Osteoblast (primary cell): ENCODE measurements at places on chromosomes 6 and 20. TPM values are rescaled to one million over a fixed set of nuclear protein-coding genes. Genes with fewer than 3 reads are reported as not detected.
A peak's percentile ranks its signal among the peaks of the same experiment; 100 is the strongest.

DNA sequence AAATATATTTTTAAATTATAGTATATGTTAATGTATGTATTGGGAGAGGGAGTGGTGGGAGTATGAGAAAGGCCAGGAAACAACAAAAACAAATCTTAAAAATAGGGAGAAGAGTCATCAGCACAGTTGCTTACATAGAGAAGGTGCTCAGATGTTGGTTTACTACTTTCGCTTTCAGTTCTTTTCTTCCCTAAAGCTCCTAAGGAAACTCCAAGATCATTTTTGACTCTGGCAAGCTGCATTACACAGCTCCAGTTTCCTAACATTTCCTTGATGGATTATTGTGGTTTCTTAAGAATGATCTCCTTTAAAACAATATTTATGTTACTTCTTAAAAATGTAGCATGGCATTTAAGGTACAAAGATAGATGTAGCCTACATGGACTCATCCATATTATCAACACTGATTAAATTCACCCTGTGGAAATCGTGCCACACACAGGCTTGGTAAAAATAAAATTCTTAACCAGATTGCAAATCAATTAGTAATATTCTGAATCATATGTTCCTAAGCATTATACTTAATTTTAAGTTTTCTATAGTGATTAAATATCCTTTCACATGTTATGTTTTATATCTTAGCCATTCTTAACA, 118.0 kb upstream of the MAN1A1 start:
- no peak for DNase-seq
- H3K27ac ChIP-seq, result no peak overlapping the region
- peak overlapping the region; percentile 52 for H3K4me3 ChIP-seq
- H3K27me3 ChIP-seq, result no peaks in the 10 kb centered on the region
- no peaks in the 10 kb centered on the region for H3K36me3 ChIP-seq

DNA sequence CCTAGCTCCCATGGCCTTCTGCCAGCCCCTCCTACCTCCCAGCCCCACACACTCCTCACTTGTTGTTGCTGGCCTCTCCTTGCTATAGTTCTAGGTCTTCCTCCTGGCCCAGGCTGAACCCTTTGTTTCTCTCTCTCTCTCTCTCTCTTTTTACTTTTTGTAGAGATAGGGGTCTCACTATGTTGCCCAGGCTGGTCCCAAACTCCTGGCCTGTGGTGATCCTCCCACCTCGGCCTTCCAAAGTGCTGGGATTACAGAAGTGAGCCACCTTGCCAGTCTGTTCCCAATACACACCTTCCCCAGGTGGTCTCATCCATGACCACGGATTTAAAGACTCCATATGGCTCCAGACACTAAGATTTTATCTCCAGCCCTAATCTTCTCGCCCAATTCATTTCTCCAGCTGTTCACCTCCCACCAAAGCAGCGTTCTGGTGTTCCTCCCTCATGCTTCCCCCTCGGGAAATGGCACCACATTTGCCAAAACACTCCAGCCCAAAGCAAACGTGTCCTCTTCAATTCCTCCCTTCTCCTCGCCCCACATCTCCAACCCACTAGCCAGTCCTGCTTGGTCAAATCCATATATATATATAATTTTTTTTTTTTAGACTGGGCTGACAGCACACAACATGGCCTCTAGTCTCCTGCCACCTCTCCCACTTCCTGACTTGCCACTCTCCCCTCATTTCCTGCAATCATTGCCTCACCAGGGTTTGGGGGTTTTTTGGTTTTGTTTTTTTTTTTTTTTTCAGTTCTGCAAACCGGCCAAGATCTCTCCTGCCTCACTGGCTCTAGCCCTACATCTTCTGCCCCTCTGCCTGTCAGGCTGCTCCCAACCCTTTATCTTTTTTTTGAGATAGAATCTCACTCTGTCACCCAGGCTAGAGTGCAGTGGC, 104.4 kb downstream of the NCR2 start:
- H3K27me3 ChIP-seq, result peaks cover 57% of the 10 kb centered on the region
- DNase-seq, result peak; percentile 54
- H3K4me3 ChIP-seq, result no peak overlapping the region

GRCh38 chr6:29989211-29989610, 46.9 kb downstream of the HLA-A start:
- H3K4me1 ChIP-seq, result no peaks in the 10 kb centered on the region
- no peak overlapping the region for H3K27ac ChIP-seq
- peaks cover 5% of the 10 kb centered on the region for H3K27me3 ChIP-seq
- H3K36me3 ChIP-seq, result no peaks in the 10 kb centered on the region

The EYS gene
- under 0.01 TPM in 2 replicates for total RNA-seq

DNA sequence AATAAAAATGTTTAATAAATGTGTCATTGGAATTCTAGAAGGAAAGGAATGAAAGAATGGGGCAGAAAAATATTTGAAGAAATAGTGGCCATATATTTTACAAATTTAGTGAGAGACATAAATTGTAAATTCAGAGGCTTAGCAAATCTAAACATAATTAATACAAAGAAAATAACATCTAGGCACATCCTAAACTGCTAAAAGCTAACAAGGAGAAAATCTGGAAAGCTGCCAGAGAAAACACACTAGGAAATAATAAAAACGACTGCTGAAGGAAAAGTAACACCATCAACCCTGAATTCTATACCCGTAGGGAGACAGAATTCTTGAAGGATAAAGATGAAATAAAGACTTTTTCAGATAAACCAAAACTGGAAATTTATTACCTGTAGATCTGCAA, 23.8 kb downstream of the CYB5R4 start:
- no peak overlapping the region for H3K27ac ChIP-seq
- no peaks in the 10 kb centered on the region for H3K36me3 ChIP-seq
- no peaks in the 10 kb centered on the region for H3K27me3 ChIP-seq
- H3K4me3 ChIP-seq, result no peak overlapping the region

The SLC4A11 gene
- under 0.01 TPM in 2 replicates for total RNA-seq

The SEL1L2 gene
- not detected in 2 replicates for total RNA-seq

The TEAD3 gene
- 10.9 and 11.2 TPM in 2 replicates for total RNA-seq

DNA sequence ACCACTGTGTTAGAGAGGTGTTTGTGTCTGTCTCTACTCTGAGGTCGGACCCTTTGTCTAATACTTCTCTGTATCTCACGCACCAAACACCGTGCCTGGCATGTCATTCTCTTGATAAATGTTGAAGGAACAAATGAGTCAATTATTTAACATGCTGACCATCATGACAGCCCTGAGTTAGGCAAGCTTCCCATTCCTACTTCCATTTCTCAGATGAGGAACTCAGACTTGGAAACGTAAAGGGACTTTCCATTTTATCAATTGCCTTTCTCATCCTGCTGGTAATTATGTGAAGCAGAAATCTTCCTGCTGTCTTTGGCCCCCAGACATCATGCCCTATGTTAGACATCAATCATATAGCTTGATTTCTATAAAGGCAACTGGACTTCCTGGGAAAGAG, 227.0 kb upstream of the ECI2 start:
- H3K27ac ChIP-seq, result no peak overlapping the region
- no peaks in the 10 kb centered on the region for H3K36me3 ChIP-seq
- no peaks in the 10 kb centered on the region for H3K27me3 ChIP-seq
- DNase-seq, result no peak

GRCh38 chr6:148700741-148701311, 46.0 kb upstream of the UST start:
- DNase-seq, result peak; percentile 89
- H3K27ac ChIP-seq, result peak overlapping the region; percentile 76
- no peaks in the 10 kb centered on the region for H3K27me3 ChIP-seq
- H3K4me1 ChIP-seq, result peaks cover 19% of the 10 kb centered on the region

DNA sequence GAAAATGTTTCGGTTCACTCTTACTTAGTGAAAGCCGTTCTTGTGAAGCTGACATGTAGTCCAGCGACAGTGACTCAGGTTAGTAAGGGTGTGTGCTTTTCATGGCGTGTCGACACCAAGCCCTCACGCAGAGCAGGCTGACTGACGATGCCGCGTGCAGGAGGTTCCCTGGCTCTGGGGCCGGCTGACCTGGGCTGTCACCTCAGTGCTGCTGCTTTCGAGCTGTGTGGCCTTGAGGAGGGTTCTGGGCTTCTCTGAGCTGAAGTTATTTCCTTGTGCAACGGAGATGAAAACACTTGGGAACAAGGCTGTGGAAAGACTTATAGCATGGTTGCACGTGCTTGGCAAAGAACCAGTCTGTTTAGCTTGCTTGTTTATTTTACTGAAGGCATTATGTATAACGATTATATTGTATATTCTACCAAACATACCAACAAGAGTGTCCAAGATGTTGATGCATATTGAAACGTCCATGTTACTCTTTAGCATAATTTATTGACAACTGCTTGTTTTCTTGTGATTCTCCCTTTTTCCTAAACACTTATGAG, 59.2 kb downstream of the PHACTR3 start:
- no peaks in the 10 kb centered on the region for H3K27me3 ChIP-seq
- H3K27ac ChIP-seq, result no peak overlapping the region
- H3K36me3 ChIP-seq, result no peaks in the 10 kb centered on the region
- DNase-seq, result no peak
- H3K4me3 ChIP-seq, result no peak overlapping the region
- no peaks in the 10 kb centered on the region for H3K4me1 ChIP-seq

DNA sequence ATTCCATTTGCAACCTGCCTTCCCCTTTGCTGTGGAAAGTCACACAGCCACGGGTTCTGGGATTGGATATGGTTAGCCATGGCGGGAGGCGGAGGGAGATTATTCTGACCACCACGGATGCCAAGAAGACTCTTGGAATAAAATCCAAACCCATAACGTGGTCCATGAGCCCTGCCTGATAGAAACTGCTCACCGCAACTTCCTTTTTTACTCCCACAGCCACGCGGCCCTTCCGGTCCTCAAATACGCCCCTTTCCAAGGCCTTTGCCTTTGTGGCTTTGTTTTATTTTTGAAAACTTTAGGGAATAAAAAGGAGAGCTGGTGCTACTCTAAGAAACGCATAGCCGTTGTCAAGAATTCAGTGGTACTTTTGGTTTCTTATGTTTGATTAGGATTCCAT, 602.5 kb upstream of the CDH4 start:
- H3K27ac ChIP-seq, result no peak overlapping the region
- no peak for DNase-seq
- H3K27me3 ChIP-seq, result no peaks in the 10 kb centered on the region
- no peaks in the 10 kb centered on the region for H3K4me1 ChIP-seq
- H3K36me3 ChIP-seq, result no peaks in the 10 kb centered on the region

The TUBB2B gene
- 5.6 and 9.0 TPM in 2 replicates for total RNA-seq

GRCh38 chr6:127725821-127726220, 148.8 kb downstream of the C6orf58 start:
- no peak overlapping the region for H3K4me3 ChIP-seq
- H3K27me3 ChIP-seq, result peaks cover 3% of the 10 kb centered on the region
- H3K27ac ChIP-seq, result no peak overlapping the region
- H3K36me3 ChIP-seq, result no peaks in the 10 kb centered on the region

DNA sequence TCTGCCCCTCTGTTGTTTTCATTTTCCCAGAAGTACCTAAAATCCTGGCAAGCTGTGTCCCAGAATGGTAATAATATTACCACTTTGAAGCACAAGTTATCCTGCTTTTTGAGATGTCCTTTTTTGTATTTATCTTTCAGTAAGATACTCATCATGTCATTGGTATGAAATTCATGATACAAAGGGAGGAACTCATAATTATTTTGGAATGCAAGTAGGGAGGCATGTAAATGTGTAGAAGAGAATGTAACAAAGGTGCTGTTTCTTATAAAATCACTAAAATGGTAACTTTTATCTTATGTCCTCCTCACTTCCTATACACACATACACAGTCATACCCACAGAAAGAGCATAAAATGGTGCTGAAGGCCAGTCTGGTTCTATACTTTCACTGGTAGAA, 109.9 kb downstream of the CD2AP start:
- H3K36me3 ChIP-seq, result peaks cover 6% of the 10 kb centered on the region
- no peaks in the 10 kb centered on the region for H3K27me3 ChIP-seq

DNA sequence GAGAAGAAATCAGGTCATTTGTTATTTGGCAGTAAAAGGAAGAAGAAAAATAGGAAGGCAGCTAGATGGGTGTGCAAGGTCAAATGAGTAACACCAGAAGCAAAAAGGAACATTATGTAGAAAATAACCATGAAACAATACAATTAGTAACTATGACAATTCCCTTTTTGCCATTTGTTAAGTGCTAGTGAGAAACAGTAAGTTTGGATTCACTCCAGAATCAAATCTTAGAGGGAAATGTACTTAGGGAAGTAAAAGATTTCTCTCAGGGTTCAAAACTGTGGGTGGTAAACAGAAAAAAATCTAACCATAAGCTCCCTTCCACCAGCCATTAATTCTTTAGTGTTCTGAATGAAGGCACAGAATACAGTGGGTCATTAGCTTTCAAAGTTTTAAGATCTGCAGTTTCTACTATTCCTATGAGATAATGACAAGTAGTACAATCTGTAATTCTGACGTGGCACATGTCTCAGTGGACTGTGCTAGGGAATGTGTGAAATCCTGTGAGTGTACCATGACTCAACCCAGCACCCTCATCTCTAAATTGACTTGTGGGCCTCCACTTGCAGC, 17.1 kb downstream of the REPS1 start:
- H3K36me3 ChIP-seq, result no peaks in the 10 kb centered on the region
- DNase-seq, result no peak
- peak overlapping the region; percentile 91 for H3K27ac ChIP-seq
- H3K4me1 ChIP-seq, result peaks cover 47% of the 10 kb centered on the region

The DEFB124 gene
- total RNA-seq, result not detected in 2 replicates

GRCh38 chr6:17493286-17493685, 99.9 kb downstream of the CAP2 start:
- peaks cover 11% of the 10 kb centered on the region for H3K4me1 ChIP-seq
- no peaks in the 10 kb centered on the region for H3K36me3 ChIP-seq
- no peak overlapping the region for H3K4me3 ChIP-seq

- peaks cover 18% of the 10 kb centered on the region for H3K4me1 ChIP-seq
- H3K27ac ChIP-seq, result peak overlapping the region; percentile 54
- H3K4me3 ChIP-seq, result no peak overlapping the region
- DNase-seq, result peak; percentile 64
- no peaks in the 10 kb centered on the region for H3K27me3 ChIP-seq
Observed at GRCh38 chr6:110951986-110952794, 6.3 kb upstream of the GTF3C6 start.
